ENCODE measurements at places on chromosomes 6 and 20.

GRCh38 chr20:56875052-56875659, 246.1 kb downstream of the TFAP2C start:
- DNase-seq = peak; percentile 66

GRCh38 chr6:134449781-134450180, 131.9 kb upstream of the SGK1 start:
- no peak for DNase-seq

- DNase-seq = no peak
Measured at GRCh38 chr20:12068121-12068520, 150.4 kb downstream of the BTBD3 start.

DNA sequence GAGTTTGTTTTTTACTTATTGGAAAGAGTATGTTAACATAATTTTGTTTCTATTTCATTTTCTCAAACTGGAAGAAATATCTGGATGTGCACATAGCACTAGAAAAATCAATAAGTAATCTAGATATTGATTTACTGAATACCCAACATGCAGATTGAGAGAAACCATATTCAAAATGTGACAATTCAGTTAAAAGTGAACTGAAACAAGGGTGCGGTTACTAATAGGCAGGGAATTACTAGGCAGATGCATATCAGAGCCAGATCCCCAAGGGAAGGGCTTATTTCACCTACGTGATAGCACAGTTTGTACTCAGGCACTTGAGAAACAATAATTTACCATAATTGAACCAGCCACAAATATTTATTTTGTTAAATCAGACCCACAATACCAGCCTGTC, 493.1 kb upstream of the FLRT3 start:
- no peak for DNase-seq

- no peak for DNase-seq
Measured at GRCh38 chr6:44642870-44643522, 255.5 kb downstream of the CDC5L start.

- DNase-seq = no peak
Measured at GRCh38 chr6:41545247-41545702, 906 bp upstream of the FOXP4 start.

GRCh38 chr20:50496773-50497385, 13.3 kb upstream of the PTPN1 start:
- no peak for DNase-seq

DNA sequence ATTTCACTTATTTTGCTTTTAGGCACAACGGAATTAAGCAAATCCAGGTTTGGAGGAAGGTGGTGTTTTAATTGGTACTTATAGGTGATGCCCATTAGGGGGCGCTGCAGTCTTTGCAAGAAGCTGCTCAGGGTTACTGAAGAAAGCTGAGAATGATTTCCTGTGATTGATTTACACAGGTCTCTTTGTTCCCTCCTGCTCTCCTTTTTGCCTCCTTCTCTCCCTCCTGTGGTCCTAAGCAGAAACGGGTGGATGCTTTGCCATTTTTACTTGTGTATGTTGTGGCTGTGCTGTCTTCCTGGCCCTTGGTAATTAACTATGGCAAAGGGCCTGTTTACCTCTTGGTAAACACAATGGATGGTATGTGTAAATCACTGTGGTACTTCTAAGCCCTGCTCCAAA, 97.8 kb downstream of the ANKS1A start:
- DNase-seq = peak; percentile 84

DNA sequence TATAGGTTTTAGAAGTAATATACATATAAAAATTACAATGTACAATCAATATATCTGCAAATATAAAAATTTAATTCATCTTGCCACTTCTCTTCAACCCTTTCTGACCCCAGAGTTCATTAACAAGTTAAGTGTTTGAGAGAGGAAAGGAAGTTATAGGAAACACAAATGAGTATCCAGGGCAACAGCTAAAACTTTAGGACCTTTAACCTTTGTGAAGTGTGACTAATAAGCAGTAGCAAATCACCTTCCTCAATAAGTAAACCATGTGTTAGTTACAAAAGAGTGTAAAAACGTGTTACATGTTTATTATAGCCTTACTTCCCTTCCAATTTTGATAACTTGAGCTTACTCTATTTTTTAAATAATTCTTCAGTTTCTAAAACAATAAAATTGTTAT, 73.4 kb upstream of the SIM1 start:
- no peak for DNase-seq

GRCh38 chr20:61096463-61096862, 155.6 kb upstream of the CDH4 start:
- no peak for DNase-seq

GRCh38 chr6:53128842-53129241, 19.8 kb downstream of the GCM1 start:
- peak; percentile 41 for DNase-seq

Measured in T47D (cell line).